ENCODE measurements at places on chromosomes 16 and 17. TPM values are rescaled to one million over a fixed set of nuclear protein-coding genes. Genes with fewer than 3 reads are reported as not detected.

The NPB gene
- total RNA-seq, result 0.28 TPM

The ITGB4 gene
- total RNA-seq, result 18.0 TPM

The CCT6B gene
- total RNA-seq, result 4.0 TPM

GRCh38 chr16:85037721-85038120 lies 10.1 kb downstream of the KIAA0513 start:
- DNase-seq, result no peak

DNA sequence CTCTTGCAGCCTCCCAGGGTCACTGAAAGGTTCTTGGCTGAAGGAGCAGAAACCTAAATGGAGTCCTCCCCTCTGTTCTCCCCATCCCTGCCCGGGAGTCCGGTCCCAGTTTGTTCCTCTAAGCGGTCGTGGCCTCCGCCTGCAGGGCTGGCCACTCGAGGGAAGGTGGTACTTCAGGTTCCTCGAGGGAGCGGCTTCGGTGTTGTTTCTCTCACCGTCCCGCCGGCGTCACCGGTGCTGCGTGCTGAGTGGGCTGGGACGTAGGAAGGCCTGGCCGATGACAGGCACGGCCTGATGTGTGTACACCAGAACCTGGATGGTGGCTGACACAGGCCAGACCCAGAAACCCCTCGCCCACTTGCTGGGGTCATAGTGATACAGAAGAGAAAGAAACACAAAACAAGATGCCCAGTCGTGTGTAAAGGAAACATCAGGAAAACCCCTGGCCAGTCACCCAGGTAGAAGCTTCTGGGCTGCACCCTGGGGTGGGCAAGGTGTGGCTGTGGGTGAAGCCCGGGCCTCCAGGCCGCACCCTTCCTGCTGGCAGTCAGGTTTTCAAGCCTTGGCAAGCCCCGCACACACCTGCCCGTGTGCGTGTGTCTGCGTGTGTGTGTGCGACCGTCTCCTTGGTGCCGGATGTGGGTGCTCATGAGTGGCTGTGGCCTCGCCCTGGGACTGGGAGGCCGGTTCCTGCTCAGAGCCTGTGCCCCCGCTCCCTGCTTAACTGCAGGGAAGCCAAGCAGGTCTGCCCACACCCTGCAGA lies 52.0 kb downstream of the BAIAP2 start:
- no peak for DNase-seq

DNA sequence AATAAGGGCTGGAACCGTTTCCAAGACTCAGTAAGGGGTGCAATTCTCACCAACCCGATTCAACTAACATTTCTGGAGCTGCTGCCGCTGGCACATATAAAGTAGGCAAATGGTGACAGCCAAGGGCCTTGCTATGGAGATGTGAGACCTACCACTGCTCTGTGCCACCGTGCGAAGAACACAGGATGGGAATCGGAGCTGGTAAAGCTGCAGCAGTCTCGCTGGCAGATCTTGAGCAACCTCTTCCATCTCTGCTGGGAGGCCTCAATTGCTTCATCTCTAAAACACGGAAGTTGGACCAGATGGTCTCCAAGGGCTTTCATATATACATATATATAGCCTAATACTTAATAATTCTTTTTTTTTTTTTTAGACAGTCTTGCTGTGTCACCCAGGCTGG lies 128.9 kb upstream of the RCVRN start:
- DNase-seq, result no peak

DNA sequence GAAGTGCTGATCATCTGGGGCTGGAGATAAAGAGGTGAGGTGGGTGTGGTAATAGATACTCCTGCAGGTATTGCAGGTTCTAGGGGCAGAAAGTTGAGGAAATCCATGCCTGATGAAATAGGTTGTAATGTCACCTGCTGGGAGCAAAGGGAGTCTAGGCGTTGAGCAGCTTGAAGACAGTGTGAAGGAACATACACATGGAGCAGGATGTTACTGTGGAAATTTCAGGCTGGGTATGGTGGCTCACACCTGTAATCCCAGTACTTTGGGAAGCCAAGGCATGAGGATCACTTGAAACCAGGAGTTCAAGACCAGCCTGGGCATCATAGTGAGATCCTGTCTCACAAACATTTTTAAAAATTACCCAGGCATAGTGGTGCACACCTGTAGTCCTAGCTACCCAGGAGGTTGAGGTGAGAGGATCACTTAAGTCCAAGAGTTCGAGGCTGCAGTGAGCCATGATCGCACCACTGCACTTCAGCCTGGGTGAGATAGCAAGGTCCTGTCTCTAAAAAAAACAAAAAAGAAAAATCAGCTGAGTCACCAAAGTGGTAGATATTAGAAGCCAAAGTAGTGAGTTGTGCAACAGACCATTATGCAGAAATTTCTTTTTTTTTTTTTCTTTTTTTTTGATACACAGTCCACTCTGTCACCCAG lies 9.1 kb upstream of the CRYBA1 start:
- no peak for DNase-seq

DNA sequence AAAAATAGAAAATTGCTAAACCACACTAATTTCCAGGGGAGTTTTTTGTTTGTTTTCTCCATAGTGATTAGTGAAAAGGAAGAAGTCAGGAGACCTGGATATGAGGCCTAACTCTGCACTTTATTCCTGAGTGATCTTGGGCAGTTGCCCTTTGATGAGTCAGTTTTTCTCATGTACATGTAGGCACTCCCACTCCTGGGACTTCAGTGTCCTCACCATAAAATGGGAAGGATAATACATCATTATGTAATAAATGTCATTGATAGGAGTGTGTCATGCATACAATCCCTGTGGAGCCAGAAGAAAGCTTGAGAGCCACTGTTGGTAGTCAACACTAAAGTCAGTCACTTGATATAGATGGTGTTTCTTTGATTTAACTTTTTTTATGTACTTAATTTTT lies 32.5 kb downstream of the WIPF2 start:
- DNase-seq, result no peak

- DNase-seq, result no peak
Measured at GRCh38 chr16:59385491-59385890, 651.4 kb upstream of the GOT2 start.

DNA sequence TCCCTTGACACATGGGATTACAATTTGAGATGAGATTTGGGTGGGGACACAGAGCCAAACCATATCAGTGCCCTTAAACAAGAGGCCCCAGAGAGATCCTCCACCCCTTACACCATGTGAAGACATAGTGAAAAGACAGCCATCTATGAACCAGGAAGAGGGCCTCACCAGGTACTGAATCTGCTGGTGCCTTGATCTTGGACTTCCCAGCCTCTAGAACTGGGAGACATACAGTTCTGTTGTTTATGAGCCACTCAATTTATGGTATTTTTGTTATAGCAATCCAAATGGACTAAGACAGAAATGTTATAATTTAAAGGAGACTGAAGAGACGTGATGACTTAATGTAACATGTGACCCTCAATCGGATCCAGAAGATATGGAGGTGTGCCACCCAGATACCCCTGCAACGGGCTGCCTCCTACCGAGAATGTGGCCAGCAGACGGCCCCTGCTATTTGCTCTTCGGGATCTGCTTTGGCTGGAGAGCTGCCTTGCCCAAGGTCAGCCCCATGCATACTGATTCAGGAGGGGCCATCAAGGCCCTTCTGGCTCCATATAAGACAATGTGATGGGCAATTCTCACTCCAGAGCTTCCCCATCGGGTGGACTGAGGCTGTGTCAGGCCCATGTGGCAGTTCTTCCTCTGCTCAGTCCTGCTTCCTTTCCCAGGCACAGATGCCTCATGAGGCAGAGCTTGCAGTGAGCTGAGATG lies 80.6 kb downstream of the NETO2 start:
- no peak for DNase-seq

- DNase-seq, result no peak
Measured at GRCh38 chr17:8728971-8729370, 15.7 kb downstream of the CCDC42 start.

All from pancreas (tissue), 10 donors.